Stimulated activated CD4-positive, alpha-beta T cell treated with anti-CD3 and anti-CD28 coated beads, Interleukin-1b, Interleukin-23, amount 100 ng/mL, for 48 hours (primary cell): ENCODE measurements at places on chromosomes 7 and 10.
A peak's percentile ranks its signal among the peaks of the same experiment; 100 is the strongest.

GRCh38 chr10:1120306-1120705 is 64.1 kb downstream of the WDR37 start:
- DNase-seq: no peak

DNA sequence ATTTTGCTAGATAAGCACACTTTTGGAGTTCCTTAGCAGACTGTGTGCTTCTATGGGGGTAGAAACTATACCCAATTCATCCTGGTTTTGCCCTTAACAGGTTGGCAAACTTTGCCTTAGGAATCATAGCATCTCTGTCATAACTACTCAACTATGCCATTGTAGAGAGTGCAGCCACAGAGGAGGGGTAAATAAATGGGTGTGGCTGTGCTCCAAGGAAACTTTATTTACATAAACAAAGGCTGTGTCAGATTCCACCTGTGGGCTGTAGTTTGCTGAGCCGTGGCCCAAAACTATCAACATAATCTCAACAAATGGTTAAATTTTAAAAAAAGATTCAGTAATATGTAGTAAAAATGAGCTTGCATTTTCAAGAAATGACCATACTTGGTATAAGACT is 51.6 kb upstream of the LAMB1 start:
- no peak for DNase-seq

DNA sequence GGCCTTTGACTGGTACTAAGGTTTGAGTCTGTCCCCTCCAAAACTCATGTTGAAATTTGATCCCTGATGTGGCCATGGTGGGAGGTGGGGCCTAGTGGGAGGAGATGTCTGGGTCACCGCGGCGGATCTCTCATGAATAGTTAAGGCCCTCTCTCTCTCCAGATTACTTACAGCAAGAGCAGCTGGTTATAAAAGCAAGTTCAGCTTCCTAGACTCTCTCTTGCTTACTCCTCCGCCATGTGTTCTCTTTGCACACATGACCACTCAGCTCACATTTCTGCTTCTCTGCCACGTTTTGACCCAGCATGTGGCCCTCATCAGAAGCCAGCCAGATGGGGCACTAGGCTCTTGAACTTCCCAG is 29.9 kb upstream of the ZMIZ1 start:
- DNase-seq: no peak

DNA sequence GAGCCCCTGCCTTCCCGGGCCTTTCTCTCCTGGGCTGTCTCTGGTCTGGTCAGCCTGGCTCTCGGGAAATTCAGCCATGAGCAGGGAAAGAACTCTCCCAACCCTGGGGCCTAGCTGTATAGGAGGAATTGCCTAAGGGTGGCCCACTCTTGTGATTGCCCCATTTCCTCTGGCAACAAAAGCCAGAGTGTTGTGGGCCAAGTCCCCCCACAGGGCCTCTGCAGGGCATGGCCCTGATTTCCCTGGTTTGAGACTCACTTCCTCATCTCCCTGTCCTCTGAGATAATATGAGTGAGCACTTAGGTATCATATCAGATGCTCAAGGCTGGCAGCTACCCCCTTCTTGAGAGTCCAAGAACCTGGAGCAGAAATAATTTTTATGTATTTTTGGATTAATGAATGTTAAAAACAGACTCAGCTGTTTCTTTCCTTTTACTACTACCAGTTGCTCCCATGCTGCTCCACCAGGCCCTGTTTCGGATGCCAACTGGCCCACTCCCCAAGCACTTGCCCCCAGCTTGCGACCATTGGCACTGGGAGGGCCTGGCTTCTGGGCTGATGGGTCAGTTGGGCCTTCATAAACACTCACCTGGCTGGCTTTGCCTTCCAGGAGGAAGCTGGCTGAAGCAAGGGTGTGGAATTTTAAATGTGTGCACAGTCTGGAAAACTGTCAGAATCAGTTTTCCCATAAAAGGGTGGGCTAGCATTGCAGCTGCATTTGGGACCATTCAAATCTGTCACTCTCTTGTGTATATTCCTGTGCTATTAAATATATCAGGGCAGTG is 11.4 kb downstream of the IRF5 start:
- DNase-seq: no peak

DNA sequence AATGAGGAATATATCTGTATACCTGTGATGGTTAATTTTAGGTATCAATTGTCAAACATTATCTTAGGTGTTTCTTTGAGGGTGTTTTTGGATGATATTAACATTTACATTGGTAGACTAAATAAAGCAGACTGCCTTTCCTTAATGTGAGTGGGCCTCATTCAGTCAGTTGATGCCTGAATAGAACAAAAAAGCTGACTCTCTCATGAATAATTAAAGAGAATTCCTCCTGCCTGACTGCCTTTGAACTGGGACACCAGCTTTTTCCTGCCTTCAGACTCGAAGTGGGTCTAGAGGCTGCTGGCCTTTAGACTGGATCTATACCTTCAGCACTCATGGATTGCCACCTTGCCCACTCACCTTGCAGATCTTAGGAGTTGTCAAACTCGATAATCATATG is 117.9 kb upstream of the TMEM168 start:
- no peak for DNase-seq

DNA sequence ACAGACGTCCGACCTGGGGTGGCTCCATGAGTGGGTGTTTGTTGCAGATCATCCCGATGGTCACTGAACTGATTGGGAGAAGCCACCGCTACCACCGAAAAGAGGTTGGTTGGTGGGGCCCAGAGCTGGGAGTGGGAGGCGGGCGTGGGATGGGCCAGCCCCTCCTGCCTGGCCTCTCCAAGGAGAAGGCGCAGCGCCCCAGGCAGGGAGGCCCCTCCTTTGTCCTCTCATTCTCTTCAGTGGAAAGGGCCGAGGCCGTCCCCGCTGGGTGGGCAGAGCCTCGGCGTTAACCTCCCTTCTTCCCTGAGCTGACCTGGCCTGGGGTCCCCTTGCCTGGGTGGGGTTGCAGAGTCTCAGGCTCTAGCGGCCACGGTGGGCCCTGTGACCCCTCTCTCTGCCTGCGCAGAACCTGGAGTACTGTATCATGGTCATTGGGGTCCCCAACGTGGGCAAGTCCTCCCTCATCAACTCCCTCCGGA is 5.2 kb downstream of the MTG1 start:
- DNase-seq: no peak

- no peak for DNase-seq
These were observed 10.8 kb upstream of the GPNMB start for GRCh38 chr7:23235813-23236221.

DNA sequence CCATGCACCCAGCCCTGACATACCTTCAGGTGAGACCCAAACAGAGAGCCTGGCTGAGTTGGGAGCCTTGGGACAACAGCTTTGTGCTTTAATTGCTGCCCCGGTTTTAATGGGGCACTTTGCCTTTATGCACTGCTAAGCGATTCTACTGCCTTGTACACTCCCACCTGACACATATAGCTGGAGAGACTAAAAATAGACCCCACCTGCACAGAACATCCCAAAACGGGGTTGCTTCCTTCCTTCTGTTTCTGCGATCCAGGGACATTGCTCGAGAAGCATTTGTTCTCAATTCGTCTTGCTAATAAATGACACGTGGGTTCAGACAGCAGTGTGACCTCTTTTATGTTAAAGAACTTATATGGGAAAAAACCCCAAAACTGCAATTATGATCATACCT is 258.8 kb upstream of the MYO3A start:
- DNase-seq: no peak

DNA sequence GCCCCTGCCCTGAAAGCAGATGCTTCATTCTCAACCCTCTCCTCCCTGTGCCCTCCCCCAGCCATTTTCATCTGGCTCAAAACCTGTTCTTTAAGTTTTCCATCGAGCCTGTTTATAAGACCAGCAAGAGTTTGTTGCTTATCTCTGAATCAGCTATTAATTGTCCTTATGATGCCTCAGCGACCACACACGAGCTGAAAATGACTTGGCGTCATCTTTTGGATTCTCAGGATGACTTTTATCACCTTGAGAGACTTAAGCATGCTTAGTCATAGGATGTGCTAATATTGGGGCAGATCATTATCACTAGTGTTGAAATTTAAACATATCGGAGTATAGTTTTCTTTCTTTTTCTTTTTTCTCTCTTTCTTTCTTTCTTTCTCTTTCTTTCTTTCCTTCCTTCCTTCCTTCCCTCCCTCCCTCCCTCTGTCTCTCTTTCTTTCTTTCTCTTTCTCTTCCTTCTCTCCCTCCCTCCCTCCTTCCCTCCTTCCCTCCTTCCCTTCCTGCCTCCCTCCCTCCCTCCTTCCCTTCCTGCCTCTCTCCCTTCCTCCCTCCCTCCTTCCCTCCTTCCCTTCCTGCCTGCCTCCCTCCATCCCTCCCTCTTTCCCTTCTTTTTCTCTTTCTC is 184.5 kb downstream of the PHTF2 start:
- DNase-seq: peak; percentile 35

- no peak for DNase-seq
These were observed 139.3 kb downstream of the TWIST1 start for GRCh38 chr7:18978108-18978495.

DNA sequence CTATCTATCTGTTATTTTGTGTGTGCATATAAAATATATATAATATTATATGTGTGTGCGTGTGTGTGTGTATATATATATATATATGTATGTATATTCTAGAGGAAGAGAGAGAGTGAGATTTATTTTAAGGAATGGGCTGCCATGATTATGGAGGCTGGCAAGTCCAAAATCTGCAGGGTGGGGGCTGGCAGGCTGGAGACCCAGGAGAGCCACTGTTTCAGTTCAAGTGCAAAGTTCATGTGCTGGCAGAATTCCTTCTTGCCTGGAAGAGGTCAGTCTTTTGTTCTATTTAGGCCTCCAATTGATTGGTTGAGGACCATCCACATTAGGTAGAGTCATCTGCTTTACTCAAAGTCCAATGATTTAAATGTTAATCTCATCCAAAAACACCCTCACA is 42.3 kb upstream of the GARS1 start:
- DNase-seq: no peak

DNA sequence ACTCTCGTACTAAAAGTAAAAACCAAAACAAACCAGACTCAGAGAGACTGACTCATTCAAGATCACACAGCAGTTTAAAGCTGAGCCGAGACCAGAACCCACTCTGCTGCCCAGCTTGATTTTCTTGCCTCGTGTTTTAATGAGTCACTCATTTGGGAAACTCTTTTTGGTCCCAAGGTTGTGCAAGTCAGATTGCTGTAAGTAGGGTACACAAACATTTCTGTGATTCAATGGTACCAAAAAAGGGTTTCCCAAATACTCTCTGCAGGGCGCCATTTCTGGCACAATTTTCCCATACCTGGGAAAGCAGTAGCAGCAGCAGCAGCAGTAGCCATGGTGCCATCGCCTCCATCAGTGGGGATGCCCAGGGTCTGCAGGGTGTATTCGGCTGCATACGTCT is 69.9 kb downstream of the ASAH2B start:
- no peak for DNase-seq

GRCh38 chr7:16675277-16675676 is 29.3 kb downstream of the BZW2 start:
- DNase-seq: no peak

DNA sequence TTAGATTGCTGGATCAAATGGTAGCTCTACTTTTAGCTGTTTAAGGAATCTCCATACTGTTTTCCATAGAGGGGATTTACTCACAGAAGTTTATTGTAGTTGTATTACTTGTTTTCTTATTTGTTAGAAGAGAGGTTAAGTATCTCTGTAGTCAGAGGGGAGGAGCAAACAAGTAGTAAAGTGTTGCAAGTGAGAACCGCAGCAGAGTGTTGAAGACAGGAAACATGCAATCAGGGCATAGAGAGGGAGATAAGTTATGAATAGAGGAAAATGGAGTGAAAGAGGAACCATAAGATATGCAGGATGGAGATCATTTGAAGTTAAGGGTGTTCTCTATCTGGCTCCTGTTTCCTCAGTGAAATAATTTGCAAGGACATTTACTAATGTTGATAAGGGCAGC is 331.4 kb upstream of the TMEM229A start:
- DNase-seq: no peak

DNA sequence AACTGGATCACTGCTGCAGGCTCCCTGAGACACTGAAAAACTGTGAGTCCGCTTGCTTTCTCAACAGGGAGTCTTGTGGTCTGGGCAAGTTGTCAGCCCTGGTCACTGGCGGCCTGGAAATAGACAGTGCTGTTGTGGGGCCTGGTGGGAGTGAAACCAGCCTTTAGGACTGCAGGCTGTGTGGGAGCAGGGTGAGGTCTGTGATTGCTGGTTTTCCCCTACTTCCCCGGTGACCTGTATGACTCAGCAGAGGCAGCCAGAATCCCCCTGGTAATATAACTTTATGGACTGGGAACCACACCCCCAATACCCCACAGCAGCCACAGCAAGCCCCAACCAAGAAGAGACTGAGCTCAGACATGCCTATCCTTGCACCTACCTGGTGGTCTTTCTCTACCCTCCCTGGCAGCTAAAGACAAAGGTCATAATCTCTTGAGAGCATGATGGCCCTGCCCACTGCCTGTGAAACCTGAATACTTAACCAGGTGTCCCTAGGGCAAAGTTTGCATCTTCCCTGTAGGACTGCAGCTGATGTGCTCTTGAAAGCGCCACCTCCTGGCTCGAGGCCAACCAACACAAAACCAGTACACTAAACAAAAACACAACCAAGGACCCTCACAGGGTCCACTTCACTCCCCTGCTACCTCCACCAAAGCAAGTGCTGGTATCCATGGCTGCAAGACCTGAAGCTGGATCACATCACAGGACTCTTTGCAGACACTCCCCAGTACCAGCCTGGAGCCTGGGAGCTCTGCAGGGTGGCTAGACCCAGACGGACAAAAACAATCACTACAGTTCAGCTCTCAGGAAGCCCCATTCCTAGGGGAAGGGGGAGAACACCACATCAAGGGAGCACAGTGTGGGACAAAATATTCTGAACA is 7.2 kb upstream of the ADAM22 start:
- DNase-seq: no peak

- DNase-seq: no peak
These were observed 64.9 kb downstream of the IKZF1 start for GRCh38 chr7:50369143-50370026.

DNA sequence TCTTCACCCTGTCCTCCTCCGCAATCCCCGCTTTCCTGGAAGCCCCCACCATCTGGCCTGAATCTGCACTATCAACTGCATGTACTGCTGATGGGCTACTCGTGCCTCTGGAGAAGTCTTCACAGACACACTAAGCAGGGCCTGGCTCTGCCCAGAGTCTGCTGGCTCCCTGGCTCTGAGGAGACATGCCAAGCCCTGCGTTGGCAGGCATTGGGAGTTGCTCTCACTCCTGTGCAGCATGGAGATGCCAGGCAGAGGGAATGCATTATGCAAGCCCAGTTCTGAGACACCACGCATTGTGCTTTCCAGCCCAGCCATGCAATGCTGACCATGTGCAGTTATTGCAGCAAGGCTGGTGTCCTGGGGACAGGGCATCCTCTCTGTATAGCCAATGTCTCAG is 314.6 kb downstream of the CXCL12 start:
- DNase-seq: no peak

DNA sequence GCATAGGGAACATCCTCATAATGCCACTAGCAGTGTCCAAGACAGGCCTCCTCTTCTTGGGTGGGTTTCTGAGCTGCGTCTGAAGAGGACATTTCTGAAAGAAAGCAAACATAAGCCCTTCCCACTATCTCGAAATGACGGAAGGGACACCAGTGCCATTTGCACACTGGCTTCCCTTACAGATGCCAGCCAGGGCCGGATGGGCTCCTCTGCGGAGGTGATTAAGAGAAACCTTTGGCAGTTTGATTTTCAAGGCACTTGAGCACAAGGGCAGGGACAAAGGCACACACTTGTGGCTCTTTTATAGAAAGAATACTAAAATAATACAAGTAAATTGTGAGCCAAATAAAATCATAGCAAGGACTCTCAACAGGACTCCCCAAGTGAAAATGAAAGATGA is 106.6 kb upstream of the CELF2 start:
- no peak for DNase-seq
